Bone marrow (tissue), 2 donors: ENCODE measurements at places on chromosomes 4 and X.

DNA sequence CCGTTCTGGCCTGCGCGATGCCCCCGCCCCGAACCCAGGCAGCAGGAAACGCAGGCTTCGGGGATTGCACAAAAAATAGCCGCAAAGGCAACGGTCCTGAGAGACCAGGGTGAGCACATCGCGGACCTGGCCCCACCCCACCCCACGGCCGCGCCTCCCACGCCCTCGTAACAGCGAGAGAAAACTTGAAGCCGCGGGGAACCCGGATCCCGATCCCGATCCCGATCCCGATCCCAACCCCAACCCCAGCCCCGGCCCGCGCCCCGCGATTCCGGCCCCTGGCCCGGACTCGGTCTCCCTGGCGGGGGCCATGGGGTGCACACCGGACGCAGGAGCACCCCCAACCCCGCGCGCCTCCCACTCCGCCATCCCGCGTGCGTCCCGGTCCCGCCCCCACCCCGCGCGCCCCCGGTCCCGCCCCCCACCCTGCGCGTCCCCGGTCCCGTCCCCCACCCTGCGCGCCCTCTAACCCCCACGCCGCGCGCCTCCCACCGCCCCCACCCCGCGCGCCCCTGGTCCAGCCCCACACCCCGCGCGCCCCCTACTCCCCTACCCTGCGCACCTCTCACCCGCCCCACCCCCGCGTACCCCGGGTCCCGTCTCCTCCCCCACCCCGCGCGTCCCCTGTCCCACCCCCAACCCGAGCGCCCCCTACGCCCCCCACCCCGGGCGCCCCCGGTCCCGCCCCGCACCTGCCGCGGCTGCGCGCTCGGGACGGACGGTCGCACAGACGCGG, 29.0 kb downstream of the NOP14 start:
- no peak for DNase-seq

DNA sequence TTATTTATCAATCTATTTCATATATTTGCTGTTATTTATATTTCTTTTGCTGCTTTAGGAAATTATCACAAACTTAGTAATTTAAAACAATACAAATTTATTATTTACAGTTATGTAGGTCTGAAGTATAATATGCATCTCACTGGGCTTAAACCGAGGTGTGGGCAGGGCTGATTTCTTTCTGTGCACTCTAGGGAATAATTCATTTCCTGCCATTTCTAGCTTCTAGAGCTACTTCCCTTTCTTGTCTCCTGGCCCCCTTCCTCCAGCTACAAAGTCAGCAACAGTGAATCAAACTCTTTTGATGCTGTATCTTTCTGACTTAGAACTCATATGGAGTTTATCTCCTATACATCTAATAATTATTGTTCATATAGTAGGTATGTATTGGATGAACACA, 303.5 kb upstream of the ARSJ start:
- DNase-seq = no peak

DNA sequence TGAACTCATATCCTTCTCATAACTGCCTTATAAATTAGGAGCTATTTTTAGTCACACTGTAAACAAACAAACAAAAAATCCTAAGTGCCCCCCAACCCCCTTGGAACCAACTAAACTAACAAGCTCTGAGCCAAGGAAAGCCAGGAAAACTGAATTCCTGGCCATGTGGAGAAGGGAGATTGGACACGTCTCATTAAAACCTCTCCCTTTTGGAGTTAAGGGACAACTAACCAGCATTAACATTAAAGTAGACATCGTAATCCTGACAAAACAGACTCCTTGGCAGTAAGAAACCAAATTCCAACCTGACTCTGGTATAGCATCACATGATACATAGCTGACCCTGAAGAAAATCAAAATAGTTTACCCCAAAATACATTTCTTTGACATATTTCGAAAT, 937.1 kb upstream of the GRIA3 start:
- DNase-seq = no peak

GRCh38 chr4:67770422-67770821, 16.2 kb upstream of the GNRHR start:
- DNase-seq = no peak

DNA sequence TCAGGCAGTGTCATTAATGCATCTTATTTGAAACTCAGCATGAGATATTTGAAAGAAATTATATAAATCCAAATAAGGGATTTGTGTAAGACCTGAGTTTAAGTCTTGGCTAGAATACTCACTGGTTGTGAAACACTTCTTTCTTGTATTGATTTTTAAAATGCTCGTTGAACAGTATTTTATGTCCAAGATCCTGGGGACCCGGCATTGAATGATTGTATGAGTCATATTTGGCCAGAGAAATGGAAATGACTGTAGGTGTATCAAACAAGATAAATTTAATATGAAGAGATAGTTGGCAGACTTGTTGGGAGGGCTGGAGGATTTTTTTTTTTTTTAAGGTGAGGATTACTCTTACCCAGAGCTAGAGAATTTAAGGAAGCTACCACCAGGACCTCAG, 606.1 kb upstream of the CPEB2 start:
- no peak for DNase-seq

- no peak for DNase-seq
Measured at GRCh38 chr4:28093071-28093470, 1232.4 kb downstream of the STIM2 start.

GRCh38 chr4:138182838-138183426, 59.2 kb downstream of the SLC7A11 start:
- no peak for DNase-seq

DNA sequence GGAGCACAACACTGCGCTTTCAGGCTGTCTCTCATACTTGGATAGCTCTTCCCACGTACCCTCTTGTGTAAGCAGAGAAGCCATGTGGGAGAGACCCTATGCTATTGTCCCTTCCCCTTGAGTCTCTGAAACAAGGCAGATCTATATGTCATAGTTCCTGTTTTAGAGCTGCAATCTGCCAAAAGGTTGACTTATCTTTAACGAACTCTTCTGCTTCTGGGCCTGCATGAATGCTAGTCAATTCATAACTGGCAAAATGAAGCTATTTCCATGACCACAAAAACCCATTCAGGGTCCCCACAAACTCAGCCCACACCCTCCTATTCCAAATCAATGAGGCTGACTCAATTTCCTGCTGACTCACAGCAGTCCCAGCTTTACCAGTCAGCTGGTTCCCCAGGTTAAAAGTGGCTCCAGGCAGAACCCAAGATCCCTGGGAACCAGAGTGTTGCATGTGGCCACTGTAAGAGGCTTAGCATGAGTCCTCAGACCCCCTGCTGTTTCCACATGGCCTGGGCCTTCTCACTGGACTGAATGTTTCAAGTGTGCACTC, 25.3 kb upstream of the SOD3 start:
- no peak for DNase-seq

- no peak for DNase-seq
Measured at GRCh38 chr4:87749883-87750282, 49.5 kb upstream of the IBSP start.

GRCh38 chrX:13688958-13689740, at the start of gene RAB9A:
RAB9A (plus strand) TSS chrX:13689128; CDS start chrX:13708747, 19,619 bp downstream.
- peak; percentile 29 for DNase-seq

DNA sequence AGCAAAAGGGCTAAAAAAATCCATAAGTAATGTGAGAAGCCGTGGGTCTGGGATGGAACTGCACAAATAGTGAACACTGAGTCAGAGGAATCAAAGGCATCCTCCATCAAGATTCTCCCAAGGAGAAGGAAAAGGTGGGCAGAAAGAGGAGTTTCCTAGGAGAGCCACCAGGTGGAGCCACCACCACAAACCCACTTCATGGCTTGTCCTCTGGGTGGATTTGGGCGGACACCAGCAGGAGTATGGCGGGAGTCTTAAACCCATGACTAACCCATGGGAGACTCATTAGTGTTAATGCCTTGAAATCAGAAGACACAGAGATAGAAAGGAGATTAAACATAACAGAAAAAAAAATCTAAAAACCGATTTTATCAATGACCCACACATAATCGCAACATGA, 147.7 kb downstream of the SH3KBP1 start:
- DNase-seq = peak; percentile 11
